Activated CD4-positive, alpha-beta T cell treated with anti-CD3 and anti-CD28 coated beads, Interleukin-2, amount 10 ng/mL, durations not matched to agents 24 days and 14 days (primary cell): ENCODE measurements at places on chromosomes 7 and 10. TPM values are rescaled to one million over a fixed set of nuclear protein-coding genes. Genes with fewer than 3 reads are reported as not detected.

DNA sequence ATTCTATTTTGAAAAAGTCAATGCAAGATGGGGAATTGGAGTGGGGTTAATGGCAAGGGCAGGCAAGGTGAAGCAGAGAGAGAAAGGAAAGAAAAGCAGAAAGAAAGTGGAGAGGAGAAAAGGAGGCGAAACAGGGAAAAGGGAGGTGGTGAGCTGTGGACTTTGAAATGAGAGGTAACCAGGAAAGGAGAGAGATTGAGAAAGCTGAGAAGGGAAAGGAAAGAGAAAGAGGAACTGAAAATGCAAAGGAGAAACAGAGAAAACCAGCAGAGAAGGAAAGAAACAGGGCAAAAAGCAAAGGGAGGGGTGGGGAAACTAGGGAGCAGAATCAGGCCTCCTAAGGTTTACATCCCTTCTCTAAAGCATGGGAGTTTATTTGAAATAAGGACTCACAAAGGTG, 72.5 kb upstream of the TPK1 start:
- no peak for DNase-seq
- H3K27me3 ChIP-seq, result no peaks in the 10 kb centered on the region
- no peak overlapping the region for H3K27ac ChIP-seq
- no peaks in the 10 kb centered on the region for H3K36me3 ChIP-seq
- peaks cover 8% of the 10 kb centered on the region for H3K4me1 ChIP-seq
- no peak overlapping the region for H3K4me3 ChIP-seq

DNA sequence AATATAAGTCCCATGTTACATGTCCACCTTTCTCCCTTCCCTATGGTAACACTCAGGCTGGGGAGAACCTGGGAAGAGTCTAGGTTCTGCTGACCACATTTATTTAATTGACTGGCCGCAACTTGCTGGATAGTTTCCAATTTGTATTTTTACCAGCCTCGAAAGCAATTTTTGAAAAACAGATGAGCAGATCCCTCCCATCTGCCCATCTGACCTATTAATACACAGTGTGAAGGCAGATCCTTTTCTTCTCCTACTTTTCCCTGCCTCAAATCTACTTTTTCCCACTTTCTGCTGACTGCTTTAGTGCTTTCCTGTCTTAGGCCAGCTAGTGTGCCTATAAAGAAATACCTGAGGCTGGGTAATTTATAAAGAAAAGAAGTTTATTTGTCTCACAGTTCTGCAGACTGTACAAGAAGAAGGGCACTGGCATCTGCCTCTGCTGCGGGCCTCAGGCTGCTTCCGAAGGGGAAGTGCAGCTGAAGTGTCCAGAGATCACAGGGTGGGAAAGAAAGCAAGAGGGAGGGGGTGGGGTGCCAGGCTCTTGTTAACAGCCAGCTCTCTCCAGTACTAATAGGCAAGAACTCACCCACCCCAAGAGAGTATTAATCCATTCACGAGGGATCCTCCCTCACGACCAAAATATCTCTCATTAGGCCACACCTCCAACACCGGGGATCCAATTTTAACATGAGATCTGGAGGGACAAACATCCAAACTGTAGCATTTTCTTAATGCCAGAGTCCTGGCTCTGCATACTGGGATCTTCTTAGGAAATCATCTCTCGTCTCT, 336.0 kb upstream of the IGFBP3 start:
- no peaks in the 10 kb centered on the region for H3K36me3 ChIP-seq
- no peak overlapping the region for H3K27ac ChIP-seq
- H3K4me1 ChIP-seq, result no peaks in the 10 kb centered on the region
- no peaks in the 10 kb centered on the region for H3K27me3 ChIP-seq

DNA sequence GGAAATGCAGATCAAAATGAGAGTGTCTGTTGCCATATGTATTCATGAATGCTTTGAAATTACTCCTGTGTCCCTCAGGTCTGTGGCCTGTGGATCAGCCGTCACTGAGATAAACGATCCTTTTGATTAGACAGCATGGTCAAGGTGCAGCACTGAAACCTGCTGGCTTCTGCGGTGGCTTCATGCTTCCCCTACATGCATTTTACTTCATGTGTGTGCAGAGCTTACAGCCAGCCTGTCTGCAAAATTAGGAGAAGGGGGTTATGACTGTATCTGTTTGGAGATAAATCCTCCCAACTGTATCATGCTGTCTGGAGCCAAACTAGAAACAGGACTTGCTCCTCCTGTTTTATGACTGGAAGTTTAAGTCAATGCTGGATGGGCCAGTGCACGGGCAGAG, 71.0 kb upstream of the PLPP4 start:
- no peak overlapping the region for H3K4me3 ChIP-seq
- no peaks in the 10 kb centered on the region for H3K27me3 ChIP-seq
- no peaks in the 10 kb centered on the region for H3K4me1 ChIP-seq
- no peak for DNase-seq
- no peaks in the 10 kb centered on the region for H3K36me3 ChIP-seq

- no peak overlapping the region for H3K4me3 ChIP-seq
- no peak overlapping the region for H3K27ac ChIP-seq
- no peaks in the 10 kb centered on the region for H3K4me1 ChIP-seq
- DNase-seq, result no peak
- H3K27me3 ChIP-seq, result no peaks in the 10 kb centered on the region
Measured at GRCh38 chr7:89584896-89585295, 569.4 kb upstream of the STEAP1 start.

- no peak for DNase-seq
- no peaks in the 10 kb centered on the region for H3K4me1 ChIP-seq
- H3K4me3 ChIP-seq, result no peak overlapping the region
- H3K27ac ChIP-seq, result no peak overlapping the region
- H3K27me3 ChIP-seq, result no peaks in the 10 kb centered on the region
- no peaks in the 10 kb centered on the region for H3K36me3 ChIP-seq
Measured at GRCh38 chr7:33601101-33601500, 304.2 kb upstream of the BMPER start.

DNA sequence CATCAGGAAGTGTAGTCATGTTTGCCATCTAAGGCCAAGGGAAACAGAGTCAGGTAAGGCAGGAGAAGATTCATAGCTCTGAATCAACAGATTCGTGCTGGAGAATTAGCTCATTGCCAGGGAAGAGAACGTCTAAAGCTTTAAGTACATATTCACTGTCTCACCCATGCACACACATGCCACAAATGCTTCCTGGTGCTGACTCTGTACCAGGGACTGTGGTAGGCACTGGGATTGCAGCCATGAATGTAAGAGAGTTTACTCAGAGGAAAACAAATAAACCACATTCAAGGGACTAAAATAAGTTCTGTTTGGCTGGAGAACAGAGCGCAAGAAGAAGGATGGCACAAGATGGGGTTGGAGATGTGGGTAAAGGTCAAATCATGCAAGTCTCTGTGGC, 89.8 kb upstream of the HPS1 start:
- H3K36me3 ChIP-seq, result no peaks in the 10 kb centered on the region
- no peaks in the 10 kb centered on the region for H3K4me1 ChIP-seq
- H3K27me3 ChIP-seq, result peaks cover 3% of the 10 kb centered on the region
- H3K27ac ChIP-seq, result no peak overlapping the region

TMEM270 gene
- total RNA-seq, result not detected in 2 replicates
